ENCODE measurements at places on chromosomes 2 and 18. TPM values are rescaled to one million over a fixed set of nuclear protein-coding genes. Genes with fewer than 3 reads are reported as not detected.

Gene ANTXR1
- 147 TPM for total RNA-seq

DNA sequence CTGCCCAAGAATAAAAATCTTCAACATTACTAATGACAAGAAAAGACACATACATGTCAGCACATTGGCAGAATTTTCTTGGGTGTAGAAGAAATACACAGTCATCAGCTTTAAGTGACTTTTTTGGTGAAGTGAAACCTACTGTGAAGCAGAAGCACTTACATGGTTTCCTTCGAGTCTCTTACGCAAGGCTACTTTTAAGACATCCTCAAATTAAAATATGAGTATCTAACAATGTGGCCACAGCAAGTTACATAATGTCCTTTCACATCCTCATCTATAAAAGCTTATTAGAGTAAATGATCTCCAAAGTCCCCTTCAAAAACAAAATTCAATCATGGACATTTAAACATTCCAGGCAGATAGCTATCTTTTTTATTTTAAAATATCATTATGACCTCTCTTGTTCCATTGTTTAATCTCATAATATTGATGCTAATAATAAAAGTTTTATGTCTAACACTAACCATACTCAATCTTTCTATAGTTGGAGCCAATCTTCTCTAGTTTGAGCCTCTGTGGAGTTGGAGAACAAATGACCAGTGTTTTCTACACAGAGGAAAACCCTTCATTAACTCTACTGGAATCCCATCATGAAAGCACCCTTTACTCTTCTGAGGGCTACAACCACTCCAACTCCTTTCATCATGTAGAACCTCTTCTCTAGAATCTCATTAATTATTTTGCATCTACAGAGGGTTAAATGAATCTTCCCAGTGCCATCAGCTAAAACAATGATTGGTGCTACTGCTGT, 182.2 kb upstream of the ZFP36L2 start:
- DNase-seq: no peak

Gene MAP4K3
- 47.4 TPM for total RNA-seq

DNA sequence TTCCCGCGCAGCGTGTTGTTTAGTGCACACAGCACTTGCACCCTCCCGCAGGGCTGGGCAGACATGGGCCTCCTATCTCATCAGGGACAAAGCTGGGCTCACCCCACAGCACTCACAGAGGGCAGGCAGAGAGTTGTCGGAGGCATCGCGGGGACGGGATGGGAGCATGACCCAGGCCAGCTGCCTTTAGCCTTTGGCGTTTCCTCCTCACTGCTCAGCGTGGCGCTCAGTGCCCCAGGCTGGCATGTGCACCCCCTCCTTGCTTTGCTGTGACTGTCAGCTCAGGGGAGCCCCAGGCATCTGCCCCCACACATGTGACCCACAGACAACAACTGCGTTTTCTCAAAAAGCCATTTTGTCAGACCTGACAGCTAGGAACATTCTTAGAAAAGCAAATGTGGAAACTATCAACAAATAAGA, 101.1 kb downstream of the RNF144A start:
- no peak for DNase-seq

GRCh38 chr2:47048801-47049480, 106.2 kb downstream of the STPG4 start:
- no peak for DNase-seq

- DNase-seq: no peak
Measured at GRCh38 chr2:49811502-49811901, 657.2 kb upstream of the FSHR start.

- DNase-seq: no peak
Measured at GRCh38 chr18:50742952-50743351, 76.9 kb downstream of the MRO start.

DNA sequence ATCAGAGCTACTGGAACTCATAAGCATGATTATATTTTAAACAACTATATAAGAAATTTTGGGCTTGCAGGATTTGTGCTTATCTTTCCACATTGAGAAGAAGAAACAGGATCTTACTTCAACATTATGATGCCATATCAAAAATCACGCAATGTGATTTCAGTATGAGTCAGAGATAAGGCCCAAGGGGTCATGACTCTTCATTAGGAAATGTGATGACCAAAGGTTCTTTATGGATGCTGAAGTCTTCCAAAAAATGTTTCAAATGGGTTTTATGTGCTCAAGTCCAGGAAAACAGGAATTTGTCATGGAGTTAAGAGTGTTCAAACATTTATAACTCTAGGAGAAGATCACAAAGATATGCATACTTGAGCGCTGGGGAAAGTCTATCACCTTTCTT, 7.8 kb upstream of the SERPINB2 start:
- no peak for DNase-seq

GRCh38 chr2:45836740-45837139, 185.3 kb downstream of the PRKCE start:
- DNase-seq: no peak

DNA sequence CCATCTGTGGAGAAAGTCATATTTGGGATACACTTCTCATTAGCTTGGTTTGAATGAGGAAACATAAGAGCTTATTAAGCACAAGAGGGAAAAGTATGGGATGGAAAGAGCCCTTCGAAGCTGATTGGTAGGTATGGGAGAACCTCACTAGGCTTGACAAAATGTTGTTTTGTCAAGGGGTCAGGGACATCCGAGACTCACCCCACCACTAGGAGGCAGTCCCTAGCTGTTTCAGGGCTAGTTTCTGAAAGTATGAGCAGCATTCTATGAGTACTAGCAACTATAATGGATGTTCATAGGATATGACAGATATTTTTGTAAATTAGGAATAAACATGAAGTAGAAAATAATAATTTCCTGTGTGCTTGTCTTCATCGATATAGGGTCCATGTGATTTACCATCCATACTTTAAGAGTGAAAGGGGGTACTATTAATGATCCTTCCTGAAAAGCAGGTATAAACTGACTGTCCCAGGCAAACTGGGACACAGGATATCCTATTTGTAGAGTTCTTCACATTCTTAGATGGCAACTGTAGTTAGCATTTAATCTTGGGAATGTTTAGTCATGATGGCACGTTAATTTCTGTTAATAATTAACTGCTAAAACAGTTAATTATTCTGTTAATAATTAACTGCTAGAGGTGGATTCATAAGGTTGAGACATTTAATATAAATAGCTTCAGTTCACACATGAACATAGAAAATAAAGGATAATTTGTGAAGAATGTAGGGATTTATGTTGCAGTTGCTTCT, 28.4 kb downstream of the OTX1 start:
- DNase-seq: no peak

Gene UGT1A7
- total RNA-seq: not detected

- DNase-seq: peak; percentile 23
Measured at GRCh38 chr2:2083113-2083758, 247.8 kb downstream of the MYT1L start.

DNA sequence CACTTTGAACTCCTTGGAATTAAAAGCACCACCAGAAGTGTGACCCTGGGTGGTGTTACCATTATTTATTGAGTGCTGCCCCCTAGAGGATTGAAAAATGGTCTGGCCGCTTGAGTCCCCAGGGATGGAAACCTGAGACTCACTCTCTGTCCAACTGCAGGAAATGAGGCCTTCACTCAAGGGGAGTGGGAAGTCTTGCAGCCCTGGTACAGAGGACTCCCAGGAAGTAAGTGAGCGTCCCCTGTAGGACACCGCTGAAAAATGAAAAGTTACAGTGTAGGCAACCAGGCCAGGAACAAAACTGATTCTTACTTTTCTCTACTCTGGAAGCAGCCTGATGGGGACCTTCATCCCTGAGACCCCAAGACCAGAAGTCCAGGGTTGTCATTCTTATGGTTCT, 2.2 kb upstream of the NRP2 start:
- DNase-seq: no peak

Gene CROCC2
- total RNA-seq: not detected

Gene FBXO48
- total RNA-seq: 1.3 TPM

DNA sequence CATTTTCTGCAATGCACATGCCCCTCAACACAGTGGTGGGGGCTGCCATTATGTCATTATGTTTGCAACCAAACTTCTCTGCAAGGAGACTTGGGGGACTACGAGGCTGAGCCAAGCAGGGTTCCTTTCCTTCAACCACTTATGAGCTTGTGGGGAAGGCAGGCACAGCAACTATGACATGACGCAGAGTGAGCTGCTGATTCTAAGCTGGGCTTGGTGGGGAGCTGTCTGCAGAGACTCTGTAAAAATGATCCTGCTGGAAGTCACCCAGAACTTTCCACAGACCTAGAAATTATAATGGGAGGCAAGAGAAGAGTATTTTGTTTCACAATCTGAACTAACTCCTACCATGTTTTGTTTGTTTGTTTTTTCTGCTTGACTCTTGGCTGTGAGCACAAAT, 55.6 kb downstream of the INPP5D start:
- peak; percentile 16 for DNase-seq

GRCh38 chr2:171086352-171087290, 74.1 kb downstream of the TLK1 start:
- no peak for DNase-seq

- DNase-seq: peak; percentile 73
Measured at GRCh38 chr18:62388855-62389760, 64.0 kb downstream of the TNFRSF11A start.

GRCh38 chr2:166117491-166117890, 10.3 kb downstream of the SCN1A start:
- no peak for DNase-seq

DNA sequence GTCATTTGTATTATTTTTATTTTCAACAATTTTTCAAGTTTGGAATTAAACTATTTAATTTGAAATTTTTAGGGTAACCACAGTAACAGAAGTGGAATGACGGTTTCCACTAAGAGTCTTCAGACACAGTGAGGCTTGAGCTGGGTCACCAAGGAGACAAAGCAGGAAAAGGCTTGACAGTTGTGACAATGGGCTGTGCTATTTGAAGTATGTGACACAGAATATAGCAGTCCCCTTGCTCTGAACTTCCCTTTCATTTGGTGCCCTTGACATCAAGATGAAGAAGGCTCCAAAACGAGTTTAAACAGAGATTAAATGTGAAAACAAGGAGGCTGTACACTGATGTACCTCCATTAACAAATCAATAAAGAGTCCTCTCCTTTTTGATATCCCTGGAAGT, 265.4 kb upstream of the DLGAP1 start:
- DNase-seq: no peak

DNA sequence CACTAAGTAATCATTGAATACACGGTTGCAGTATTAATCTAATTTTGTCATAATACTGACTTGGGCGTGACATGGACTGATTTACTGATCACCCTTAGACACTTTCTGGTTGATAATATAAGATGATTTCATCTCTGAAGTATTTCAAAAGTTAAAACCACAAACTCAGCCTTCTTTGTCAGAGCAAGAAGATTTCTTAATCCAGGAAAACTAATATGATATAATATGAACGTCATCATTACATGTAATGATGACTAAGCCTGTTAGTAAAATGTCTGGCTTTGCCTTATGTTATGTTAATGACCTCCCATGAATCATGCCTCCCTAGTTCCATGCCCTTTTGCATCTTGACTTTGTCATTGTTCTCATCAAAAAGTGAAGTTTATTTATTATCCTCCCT, 1325.0 kb upstream of the CDH2 start:
- no peak for DNase-seq

Gene AMER3
- total RNA-seq: not detected

DNA sequence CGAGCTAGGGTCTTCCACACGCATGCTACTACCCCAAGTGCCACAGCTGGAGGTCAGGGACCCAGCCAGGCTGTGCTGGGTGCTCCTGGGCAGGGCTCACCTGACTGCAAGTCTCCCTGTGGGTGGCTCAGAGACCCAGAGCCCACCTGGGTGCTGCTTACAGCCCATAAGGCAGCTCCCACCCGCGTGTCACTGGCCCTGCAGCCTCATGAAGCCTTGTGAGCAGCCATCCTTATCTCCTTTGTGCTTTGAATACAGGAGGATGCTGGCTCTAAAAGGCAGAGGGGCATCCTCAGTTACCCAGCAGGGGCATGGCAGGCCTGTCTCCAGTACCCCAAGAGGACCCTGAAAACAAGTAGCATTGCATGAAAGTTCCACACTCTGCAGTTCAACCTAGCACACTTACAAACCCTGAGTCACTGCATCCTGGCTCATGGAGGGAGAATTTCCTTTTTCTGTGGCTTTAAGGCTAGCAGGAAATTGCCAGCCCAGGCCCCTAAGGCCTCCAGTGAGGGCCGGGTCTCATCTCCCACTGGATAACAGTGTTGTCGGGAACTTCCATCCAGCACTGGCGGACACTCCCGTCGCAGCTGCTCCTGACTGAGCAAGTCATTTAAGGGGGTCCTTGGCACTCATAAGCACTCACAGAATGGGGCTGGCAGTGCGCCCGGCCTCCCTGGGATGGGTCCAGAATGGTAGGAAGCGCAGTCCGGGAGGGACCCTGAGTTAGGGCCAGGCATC, 137.1 kb downstream of the RPIA start:
- DNase-seq: peak; percentile 77

DNA sequence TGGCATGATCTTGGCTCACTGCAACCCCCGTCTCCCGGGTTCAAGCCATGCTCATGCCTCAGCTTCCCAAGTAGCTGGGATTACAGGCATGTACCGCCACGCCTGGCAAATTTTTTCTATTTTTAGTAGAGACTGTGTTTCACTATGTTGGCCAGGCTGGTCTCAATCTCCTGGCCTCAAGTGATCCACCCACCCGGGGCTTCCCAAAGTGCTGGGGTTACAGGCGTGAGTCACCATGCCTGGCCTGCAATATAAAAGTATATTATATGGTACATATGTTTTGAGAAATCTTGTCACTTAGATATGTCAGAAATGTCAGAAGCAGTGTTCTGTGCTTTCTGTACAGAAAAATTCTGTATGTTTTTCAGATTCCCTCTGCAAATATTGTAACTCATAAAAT, 19.2 kb upstream of the XPO1 start:
- DNase-seq: no peak

DNA sequence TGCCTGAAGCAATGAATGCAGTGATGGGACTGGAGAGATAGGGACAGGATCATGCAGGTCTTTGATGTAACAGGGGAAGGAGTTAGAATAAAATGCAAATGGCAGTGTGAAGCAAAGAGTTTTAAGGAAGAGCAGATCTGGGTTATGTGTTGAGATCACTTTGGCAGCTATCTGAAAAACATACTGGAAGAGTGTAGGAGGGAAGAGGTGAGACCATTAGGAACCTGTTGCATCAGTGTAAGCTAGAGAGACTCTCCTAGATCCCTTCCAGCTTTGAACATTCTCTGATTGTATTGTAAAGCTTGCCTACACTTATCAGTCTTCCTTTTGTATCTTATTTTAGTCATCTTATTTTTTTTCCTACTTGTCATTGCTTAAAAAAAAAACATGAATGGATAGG, 10.5 kb downstream of the ACVR2A start:
- DNase-seq: no peak

DNA sequence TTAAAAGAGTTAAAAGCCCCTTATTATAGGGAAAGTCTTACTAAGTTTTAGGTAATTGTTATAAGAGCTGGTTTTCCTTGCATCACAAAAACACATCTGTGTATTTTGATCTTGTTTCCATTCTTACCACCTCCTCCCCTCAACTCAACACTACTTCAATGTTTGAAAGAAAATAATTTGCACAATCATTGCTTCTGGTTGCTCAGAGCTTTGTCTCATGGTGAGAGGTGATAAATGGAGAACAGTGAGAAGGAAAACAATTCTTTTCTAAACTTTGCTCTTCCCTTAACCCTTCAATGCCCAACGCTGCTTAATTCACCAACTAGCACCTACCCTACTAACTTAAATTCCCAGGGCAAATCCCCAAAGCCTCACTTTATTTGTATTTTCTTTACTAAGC, 268.1 kb upstream of the LINC00305 start:
- DNase-seq: no peak

Measured in posterior vena cava (tissue), 2 donors.